CD4-positive, alpha-beta T cell treated with Interferon gamma for 1 hour (primary cell): ENCODE measurements at places on chromosomes 2 and 18.

GRCh38 chr2:58562276-58562675, 321.2 kb upstream of the FANCL start:
- DNase-seq: no peak

DNA sequence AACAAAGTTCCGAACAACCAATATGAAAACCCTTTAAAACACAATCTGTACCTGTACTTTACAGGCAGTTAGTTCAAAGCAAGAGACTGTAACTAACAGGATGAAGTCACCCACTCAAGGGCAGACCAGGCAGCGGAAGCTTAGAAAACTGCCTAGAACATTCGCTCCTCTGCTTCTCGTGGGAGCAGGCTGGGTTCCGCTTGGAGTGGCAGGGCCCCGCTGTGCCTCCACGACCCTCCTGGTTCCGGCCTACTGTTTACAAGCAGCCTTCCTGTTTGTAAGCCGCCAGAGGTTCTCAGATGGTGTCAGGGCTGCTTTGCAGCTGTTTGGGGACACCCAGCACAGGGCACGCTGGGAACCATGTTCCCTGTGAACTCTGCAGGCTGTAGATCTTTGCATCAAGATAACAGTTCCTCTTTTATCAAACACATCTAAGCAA, 31.3 kb downstream of the CIB4 start:
- no peak for DNase-seq

DNA sequence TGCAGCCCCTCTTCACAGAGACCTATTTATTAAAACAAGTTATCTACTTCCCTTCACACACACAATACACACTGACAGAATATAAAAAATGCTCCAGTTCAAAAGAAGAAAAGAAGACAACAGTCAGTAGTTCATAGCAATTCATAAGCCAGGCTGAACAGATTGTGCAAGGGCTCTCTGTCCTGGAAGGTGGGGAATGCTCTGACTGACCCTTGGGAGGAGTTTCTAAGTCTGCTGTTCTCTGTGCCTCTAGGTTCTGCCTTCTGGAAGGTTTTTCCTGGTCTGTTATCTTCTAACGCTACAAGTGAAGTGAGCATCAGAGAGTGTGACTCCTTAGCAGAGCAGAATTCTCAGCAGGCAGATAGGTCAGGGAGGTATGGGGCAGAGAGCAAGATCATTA, 35.7 kb downstream of the SP3 start:
- no peak for DNase-seq

GRCh38 chr2:98576666-98577312, 31.5 kb downstream of the COA5 start:
- no peak for DNase-seq

DNA sequence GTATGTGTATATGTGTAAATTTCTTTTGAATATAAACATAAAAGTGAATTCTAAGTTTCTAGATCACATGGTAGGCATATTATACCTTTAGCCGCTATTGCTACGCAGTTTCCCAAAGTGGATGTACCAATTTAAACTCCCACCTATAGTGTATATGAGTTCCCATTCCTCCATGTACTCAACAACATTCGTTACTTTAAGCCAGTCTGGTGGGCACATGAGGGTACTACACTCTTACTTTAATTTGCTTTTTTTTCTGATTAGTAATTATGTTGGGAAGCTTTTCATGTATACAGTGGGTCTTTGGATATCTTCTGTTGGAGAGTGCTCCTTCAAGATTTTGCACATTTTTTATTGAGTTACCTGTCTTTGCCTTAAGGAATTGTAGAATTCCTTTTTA, 683.8 kb downstream of the ERBB4 start:
- DNase-seq: no peak
